ENCODE measurements at places on chromosomes 12 and 14. TPM values are rescaled to one million over a fixed set of nuclear protein-coding genes. Genes with fewer than 3 reads are reported as not detected.

DNA sequence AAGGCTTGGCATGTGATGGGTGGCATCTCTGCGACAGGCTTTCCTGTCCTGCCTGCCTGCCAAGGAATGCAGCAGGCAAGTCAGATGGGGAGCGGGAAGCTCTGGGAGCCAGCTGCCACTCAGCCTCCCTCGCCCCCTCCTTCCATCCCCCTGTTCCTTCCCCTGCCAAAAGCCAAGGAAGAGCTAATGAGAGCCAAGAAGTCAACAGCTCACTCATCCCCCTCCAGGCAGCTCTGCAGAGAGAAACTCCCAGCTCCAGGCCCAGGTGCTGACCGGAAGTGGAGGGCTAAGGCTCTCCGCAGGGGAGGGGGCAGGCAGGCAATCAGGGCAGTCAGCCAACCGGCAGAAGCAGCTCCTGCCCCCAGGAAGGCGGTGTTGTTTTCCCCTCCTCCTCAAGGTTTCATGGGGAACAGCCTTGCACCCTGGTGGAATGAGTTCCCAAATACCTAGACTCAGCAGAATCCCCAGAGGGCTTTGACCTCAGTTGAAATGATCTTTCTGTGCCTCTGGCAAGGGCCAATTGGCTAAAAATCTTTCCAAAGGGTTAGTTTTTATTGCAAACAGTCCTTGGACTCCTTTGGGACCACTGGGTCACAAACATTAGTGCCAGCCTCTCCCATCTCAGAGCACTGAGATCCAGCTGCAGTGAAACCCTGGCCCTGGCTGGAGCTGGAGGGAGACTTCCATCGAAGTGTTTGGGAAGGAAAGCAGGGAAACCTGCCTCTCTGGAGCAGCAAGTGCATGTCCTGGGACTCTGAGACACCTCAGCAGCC, 349.1 kb downstream of the DPF3 start:
- no peak for DNase-seq

GRCh38 chr14:68633131-68633991, 159.5 kb downstream of the ZFP36L1 start:
- no peak for DNase-seq

- no peak for DNase-seq
Measured at GRCh38 chr14:62015243-62015642, 253.0 kb downstream of the SNAPC1 start.

DNA sequence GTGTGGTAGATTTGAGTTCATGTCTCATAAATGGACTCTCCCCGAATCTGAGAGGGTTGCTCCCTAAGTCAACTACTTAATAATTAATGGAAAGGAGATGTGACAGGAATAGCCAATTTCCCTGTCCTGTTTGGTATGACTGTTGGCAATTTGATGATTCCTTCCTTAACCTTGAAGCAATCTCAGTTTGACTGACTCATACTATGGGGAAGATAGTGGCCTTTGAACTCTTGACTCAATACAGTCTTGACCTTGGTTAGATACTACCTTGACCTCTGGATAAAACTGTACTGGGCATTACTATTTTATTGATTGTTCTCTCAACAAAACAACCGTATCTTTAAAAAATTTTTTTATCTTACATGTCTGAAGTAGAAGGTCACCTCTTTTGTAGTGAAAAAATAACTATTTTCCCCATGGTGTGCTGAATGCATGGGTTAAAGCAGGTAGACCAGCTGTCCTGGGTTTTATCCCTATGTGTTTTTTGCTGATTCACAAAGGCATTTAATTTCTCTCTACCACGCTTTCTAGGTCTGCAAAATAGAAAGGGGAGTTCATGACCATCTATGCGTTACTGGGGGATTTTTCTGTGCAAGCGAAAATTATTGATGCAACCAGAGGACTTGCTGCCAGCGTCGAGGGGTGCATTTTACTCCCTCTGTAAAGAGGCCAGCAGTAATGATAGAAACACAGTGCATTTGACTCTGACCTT, 80.1 kb downstream of the ETV6 start:
- no peak for DNase-seq

DNA sequence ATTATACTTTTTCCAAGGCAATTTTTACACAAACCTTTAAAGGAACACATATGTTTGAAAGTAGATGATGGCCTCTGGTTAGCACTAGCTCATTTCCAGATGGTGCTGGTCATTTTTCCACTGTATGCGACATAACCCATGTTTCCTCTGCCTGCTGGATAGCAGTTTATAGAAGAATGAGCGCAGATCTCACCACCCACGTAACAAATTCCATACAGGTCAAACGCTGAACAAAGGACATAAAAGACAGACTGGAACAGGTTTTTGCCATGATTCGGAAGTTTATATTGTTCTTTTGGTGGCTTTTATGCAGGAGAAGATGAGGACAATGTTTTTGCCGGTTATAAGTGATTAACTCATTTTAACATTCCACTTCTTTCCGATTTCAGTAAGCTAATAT, 30.7 kb downstream of the PPP1R36 start:
- DNase-seq: no peak

DNA sequence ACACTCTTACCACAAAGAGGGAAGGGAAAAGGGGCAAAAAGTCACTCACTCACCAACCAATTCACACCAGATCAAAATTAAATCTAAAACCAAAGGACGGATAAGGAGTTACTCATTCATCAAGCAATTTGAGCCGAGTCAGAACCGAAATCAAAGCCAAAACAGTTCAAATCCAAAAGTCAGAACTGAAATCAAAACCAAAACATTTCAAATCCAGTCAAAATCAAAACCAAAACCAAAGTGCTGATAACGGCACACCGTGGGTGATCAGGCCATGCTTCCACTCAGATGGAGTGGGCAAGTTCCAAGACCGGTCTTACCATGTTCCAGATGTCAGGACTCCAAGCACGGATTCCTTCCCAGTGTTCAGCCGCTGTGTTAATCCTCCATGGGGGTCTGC, 139.5 kb downstream of the SLC38A6 start:
- DNase-seq: no peak

- DNase-seq: no peak
Measured at GRCh38 chr14:67464377-67464776, 24.1 kb downstream of the TMEM229B start.

- DNase-seq: no peak
Measured at GRCh38 chr12:32377344-32378055, 21.9 kb upstream of the FGD4 start.

DNA sequence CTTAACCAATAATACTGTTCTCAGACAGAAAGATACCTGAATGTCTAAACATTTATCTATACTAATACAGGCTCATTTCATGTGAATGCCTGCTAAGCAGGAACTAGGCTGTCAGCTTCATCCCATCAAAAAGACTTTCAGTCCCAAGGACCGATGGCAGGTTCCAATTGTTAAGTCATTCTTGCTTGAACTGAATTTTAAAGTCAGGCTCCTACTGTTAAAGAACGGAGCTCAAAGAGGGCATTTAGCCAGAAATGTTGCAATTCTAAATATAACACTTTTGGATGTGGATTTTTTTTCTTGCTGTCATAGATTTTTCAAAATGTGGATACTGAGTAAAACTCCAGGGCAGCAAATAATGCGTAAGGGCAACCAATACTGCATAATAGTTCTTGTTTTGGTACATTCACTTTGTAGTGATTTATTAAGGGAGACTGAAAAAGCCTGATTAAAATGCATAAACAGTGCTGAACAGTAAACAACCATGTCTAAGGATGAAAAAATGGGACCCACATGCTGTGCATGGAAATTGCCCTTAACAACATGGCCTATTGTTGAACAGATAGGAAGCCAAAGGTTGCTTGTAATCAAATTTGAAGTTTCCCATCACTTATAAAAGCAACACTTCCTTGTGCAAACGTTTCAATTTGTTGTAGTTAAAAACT, 38.6 kb upstream of the DBX2 start:
- no peak for DNase-seq

- no peak for DNase-seq
Measured at GRCh38 chr14:75174066-75174465, 2.3 kb downstream of the TMED10 start.

DNA sequence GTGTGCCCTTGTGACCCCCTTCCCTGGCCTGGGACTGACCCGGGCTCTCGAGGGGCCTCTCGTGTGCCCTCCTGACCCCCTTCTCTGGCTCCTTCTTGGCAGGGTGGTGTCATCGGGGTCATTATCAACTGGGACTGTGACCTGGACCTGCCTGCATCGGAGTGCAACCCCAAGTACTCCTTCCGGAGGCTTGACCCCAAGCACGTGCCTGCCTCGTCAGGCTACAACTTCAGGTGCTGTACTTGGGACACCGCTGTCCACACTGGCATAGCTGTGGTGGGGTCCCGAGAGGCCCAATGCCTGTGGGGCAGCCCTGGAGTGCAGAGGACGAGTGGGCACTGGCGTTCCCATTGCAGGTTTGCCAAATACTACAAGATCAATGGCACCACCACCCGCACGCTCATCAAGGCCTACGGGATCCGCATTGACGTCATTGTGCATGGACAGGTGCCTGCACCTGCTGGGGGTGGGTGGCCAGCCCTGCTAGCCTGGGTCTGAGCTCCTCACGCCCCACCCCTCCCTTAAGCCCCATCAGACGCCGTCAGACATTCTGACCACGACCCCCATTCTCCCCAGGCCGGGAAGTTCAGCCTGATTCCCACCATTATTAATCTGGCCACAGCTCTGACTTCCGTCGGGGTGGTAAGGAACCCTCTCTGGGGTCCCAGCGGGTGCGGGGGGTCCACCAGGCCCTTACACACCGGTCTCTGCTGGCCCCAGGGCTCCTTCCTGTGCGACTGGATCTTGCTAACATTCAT, 2.5 kb downstream of the P2RX2 start:
- no peak for DNase-seq

GRCh38 chr14:21194597-21194996, 38.7 kb upstream of the OR5AU1 start:
- no peak for DNase-seq

The ACOT6 gene
- polyA plus RNA-seq: not detected

The UBC gene
- 3,215 TPM for polyA plus RNA-seq

The HOXC9 gene
- polyA plus RNA-seq: 1.1 TPM

The DTX1 gene
- polyA plus RNA-seq: not detected

The TCTN1 gene
- 30.6 TPM for polyA plus RNA-seq

The HVCN1 gene
- polyA plus RNA-seq: 1.1 TPM

The SALL2 gene
- 0.84 TPM for polyA plus RNA-seq

The EIF2S3B gene
- 0.52 TPM for polyA plus RNA-seq

All from keratinocyte (primary cell).